ENCODE measurements at places on chromosomes 16 and 17.

DNA sequence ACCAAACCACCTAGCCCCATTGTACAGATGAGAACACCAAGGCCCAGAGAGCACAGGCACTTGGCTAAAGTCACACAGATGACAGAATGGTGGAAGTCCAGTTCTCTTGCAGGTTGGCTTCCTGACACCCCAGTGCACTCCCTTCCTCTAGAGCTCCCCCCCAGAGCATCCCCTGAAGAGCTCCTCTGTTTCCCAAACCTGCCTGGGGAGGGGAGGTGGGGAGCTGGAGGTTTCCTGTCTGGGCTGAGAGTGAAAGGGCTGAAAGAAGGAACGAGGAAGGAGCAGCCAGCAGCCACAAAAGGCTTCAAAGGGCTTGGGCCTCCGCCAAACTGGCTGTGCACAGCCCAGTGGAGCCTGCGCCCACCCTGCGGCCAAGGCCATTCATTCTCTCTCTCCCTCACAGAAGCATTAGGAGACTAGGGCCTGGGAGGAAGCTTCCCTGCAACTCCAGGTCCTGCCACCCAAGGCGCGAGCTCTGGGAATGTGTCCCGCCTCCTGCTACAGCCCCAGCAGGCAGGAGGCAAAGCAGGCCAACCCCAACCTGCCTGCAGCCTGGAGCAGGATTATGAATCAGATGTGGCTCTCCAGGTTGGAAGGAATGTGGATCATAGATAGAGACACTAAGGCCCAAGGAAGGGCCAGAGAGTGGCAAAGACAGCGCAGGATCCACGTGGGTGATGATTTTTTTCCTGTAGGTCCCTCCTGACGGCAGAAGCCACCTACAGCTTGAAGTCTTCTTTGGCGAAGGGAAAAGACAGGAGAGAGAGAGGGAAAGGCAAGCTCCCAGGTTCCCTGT is 913 bp downstream of the SLC13A5 start:
- DNase-seq: no peak

- no peak for DNase-seq
Measured at GRCh38 chr17:50162466-50163254, 3.1 kb upstream of the SGCA start.

DNA sequence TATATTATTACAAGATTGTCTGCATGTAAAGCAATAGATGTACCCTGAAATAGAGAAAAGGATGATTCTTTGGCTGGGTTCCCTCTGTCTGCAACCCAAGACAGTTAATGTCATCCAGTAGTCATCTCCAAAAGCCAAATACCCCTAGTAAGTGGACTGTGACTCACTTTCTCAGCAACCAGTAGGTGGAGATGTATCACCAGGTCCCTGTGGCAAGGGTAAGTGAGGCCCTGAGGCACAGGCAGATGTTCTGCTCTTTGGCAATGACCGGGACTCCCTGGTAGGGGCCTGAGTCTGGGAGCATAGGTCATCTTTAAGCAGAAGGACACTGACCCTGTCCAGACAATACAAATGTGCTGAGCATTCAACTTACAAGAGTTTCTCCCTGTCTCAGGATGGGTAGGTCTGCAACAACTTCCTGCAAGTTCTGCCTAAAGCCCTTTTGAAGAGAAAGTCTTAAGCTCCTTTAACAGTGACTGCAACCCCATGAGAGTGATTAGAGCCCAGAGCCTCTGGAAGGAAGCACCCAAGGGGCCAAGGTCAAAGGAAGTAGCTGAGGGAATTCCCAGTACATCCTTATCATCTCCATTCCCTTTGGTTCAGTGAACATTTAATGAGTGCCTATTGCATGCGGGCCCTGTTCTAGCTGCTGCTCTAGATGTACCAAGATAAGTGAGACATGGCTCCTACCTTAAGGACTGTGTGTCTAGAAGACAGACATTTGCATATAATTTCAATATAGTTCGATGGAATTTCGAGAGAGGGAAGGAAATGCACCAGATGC is 31.9 kb downstream of the PMP22 start:
- DNase-seq: no peak

DNA sequence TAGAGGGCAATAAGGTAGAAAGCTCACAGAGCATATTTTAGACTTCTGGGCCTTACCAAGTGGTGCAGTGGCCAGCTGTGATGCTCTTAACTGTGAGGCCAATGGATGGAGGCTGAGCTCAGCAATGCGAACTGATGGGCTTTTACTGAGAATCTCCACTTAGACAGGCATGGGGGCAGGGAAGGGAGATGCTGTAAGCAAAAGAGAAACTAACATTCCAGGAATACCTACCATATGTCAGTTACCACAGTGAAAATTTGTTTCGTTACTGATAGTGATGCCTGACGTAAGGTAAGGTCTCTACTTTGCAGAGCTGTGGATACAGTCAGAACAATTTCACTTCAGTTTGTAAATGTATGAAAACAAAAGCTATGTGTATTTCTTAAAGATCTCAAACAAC is 250.6 kb upstream of the ZFHX3 start:
- no peak for DNase-seq

DNA sequence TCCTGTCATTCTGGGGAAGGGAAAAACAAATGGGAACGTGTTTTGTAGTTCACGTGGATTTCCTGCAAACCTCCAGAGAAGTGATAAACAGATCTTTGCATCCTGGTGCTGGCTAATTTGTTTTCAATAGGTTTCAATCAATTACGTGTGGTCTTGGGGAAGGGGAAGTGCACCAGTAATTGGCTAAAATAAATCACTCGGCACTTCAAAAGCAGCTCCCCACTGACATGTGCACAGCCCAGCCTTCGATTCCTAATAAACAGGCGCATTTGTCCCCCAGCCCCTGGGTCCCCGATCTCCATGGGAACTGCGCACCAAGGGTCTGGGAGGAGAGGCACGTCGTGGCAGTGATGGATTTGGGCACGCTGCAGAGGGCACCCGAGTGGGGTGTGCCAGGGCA is 112.9 kb upstream of the GSE1 start:
- DNase-seq: no peak

GRCh38 chr16:14955546-14956231 is 18.4 kb downstream of the NPIPA1 start:
- DNase-seq: no peak

- no peak for DNase-seq
Measured at GRCh38 chr17:12789481-12790248, at the start of gene ARHGAP44. TSS of gene ARHGAP44 (plus strand) at chr17:12789498. CDS start at chr17:12789839, 341 bp downstream.

DNA sequence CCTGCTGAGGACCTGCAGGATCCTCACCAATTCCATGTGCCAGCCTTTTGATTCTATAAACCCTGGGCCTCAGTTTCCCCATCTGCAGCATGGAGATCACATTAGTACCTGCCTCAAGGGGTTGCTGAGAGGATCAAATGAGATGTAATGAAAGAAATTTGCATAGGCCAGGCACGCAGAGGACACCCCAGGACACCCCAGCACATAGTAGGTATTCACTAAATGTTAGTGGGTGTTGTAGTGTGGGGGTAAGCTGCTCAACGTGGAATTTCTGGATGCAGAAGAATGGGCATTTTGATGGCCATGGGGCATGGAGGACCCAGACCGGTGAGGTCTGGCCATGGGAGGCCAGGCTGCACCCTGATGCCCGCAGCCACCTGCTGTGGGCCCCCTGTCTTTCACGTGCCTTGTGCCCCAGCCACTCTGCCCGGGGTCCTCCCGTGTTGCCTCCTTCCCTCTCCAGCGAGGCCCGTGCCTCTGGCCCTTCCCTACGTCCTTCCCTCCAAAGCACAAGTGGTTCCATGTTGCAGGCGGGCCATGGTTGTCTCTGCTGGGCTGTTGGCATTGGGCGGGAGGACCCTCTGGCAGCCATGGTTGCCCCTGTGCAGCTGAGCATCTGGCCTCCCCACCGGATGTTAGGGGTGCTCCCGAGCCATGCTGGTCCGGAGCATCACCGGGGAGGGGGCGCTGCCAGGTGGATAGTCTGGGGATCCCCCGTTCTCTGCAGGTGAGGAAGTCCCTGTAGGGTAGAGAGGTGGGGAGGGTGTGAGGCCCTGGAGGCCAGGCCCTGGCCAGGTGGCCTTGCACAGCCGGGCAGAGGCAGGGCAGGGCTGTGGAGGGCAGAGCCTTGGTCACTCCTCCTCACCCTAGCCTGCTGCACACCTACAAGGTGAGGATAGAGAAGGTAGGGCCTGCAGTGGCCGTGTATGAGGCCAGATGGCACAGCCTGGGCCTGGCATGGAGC is 8.6 kb downstream of the MAP2K3 start:
- DNase-seq: no peak

DNA sequence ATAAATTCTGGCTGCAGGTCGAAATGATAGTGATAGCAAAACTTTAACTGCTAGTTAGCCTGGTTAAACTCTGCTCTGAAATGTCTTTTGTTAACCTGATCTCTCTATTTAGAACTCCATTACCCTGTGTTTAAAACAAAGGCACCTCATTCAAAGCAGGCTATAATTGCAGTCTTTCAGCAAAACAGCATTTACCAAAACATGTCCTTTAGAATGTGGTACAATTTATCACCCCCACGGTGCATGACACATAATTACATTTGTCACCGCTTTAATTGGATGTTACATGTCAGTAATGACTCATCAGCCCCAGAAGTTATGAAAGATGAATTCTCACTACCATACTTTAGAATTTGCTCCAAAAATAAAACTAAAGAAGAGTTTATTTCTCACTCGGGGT is 295.4 kb downstream of the TOX3 start:
- no peak for DNase-seq

- DNase-seq: no peak
Measured at GRCh38 chr17:66272811-66273585, 29.4 kb upstream of the PRKCA start.

GRCh38 chr16:22313876-22314470 is 16.8 kb downstream of the POLR3E start:
- DNase-seq: peak; percentile 37

DNA sequence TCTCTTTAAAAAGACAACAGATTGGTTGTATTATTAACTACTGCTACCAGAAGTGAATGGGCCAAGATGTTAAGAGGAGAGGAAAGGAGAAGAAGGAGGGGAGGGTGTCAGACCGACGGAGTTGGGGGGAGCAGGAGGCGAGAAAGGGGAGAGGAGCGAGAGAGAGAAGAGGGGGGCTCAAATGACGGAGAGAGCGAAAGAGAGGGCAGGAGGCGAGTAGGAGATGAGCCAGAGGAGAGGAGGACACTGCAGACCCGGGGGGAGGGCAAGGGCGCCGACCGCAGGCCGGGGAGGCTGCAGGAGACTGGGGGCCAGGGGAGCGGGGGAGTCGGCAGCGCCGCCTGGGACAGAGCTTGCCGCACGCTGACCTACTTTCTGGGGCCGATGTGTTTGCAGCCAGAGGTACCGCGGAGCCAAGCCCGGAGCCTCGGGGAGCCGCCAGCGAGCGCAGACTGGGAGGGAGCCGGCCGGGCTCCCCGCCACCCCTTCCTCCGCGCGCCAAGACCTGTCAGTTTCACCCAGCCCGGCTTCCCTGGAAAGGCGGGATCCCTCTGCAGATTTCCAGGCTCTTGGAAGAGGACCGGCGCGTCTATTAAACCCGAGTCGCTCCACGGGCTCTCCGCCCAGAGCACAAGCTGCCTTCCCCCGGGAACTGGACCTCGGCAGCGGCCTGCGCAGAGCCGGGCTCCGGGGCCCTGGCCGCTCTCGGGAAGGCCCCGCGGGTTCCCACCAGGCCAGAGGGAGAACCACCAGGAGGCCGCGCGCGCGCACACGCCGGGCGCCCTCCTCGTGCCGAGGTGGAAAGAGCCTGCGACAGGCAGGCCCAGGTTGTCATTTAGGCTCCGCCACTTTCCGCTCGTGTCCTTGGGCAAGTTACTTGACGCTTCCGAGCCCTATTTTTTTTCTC is 74.6 kb downstream of the CMC2 start:
- DNase-seq: no peak

GRCh38 chr16:75265911-75266701 is 14.7 kb upstream of the BCAR1 start:
- no peak for DNase-seq

- DNase-seq: no peak
Measured at GRCh38 chr16:17603626-17604025, 132.9 kb upstream of the XYLT1 start.

DNA sequence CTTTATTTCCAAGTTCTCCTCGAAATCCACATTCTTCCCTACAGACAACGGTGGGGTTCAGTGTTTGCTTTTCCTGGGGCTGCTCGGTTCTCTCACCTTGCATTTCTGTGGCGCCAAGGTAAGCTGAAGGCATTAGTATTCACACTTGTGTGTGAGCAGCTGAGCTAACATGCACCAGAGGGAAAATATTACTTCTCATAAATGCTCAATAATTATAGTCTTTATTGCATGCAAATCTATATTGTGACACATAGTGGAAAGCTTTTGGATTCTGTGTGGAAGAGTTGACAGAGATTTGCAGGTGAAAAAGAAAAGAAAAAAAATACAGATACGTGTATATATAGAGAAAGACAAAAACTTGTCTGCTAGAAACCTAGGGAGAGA is 411.8 kb downstream of the MAF start:
- no peak for DNase-seq

DNA sequence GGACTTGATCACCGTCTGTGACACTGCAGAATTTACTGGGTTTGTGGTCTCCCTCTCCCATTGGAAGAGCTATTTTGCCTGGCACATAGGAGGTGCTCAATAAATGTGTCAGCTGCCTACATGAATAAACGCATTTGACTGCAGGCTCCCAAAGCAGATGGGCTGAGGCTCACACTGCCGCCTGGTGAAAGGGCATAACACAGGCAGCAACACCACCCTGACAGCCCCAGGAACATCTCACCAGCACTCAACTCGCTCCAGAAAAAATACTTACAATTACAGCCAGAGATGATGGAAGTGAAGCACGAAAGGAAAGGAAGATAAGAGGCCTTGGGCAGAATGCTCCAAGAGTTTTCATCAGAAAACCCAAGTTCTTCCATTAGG is 73.9 kb downstream of the RPH3AL start:
- DNase-seq: no peak

GRCh38 chr16:27678955-27679354 is 129.0 kb downstream of the KATNIP start:
- DNase-seq: no peak

All from CD8-positive, alpha-beta T cell (primary cell).